ENCODE measurements at places on chromosomes 13 and 19.

- DNase-seq, result no peak
Measured at GRCh38 chr19:16836115-16837034, 7.2 kb downstream of the SIN3B start.

- no peak for DNase-seq
Measured at GRCh38 chr19:16386619-16387240, 62.1 kb downstream of the KLF2 start.

DNA sequence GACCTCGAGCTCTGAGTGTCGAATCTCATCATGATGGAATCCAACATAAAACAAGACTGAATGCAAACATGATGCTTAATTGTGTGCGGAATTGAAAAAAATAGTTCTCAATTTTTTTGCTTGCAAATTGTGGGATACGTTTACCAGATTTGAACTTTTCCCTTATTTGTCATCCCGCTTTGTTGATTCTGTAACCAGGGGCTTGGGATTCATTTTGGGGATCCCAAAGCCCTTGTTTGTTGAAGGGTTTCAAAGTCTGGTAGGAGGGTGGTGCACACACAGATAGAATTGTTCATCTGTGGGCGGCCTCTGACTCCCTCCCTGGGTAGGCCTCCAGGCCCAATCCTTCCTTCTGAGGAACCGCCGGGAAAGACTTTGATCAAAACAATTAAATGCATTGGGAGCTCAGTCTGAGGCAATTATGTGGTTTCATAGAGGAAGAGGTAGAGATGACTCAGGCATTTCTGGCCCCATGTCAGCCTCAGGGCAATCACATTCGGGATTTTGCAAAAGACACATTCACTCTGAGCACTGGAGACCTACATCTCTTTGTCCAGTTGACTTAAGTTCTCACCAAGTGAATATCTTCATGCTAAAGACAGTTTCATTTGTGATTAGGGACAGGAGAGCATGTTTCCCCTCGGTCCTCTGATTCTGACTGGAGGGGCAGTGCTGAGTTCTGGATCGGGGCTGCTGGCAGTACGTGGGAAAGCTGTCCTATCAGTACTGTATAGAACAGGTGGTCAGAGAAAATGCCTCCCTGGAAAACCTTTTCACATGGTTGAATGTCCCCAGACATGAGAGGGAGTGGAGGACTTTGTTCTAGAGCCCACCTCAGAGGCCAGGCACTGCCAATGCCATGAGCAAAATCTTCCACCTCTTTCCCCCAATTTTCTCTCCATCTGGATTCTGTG is 27.8 kb upstream of the IGFL4 start:
- DNase-seq, result no peak

DNA sequence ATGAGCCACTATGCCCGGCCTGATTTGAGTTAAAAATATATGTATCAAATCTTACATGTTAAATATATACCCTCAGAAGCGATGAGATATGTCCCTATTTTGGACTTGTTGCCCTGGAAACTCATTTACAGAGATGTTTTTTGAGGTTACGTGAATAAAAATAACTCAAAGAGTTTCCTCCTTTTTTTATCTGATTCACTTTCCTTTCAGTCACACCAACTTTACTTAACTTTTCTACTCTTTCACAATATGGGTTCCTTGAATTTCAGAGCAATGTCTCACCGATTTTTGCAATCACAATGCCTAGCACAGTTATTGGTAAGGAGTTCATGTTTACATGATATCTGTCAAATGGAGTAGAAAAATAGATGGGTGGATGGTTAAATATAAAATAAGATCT is 2.3 kb downstream of the OR7C2 start:
- no peak for DNase-seq

DNA sequence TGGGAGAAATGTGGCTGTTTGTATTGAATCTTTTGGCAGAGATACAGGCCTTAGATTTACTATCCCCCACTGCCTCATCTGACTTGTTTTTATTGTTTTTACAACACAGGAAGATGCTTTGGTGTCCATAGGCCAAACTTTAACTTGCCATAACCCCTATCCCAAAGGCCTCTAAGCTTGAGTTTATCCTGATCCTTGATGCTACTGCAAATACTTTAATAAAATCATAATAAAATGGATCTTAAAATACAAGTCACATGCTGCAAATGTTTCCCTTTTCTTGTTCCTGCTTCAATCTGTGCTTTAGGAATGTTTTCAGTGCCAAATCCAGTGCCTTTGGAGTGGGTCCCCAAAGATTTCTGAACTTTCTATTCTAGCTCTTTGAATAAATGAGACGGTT is 770.6 kb downstream of the DACH1 start:
- no peak for DNase-seq

DNA sequence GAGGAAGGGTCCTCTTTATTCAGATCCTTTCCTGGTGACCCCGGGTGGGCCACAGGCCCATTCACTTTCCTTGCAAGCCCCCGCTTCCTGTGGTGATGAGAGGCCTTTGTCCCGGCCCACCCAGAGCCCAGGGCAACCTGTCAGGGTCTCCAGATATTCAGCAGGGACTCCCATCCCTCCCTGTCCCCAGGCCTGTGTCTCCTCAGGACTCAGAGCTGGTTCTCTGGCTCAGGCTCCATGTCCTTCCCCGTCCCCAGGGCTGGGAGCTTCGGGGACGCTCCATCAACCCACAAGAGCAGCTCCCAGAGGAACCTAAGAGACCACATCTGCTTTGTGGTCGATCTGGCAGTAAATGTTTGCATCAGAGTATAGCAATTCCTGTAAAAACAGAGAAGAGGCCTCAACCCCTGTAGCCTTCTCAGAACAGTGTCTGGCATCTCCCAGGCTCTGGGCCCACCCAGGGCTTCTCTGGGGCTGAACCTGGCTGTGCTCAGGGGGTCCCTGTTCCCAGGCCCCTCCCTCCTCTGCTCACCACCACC is 7.8 kb downstream of the CEACAM4 start:
- no peak for DNase-seq

DNA sequence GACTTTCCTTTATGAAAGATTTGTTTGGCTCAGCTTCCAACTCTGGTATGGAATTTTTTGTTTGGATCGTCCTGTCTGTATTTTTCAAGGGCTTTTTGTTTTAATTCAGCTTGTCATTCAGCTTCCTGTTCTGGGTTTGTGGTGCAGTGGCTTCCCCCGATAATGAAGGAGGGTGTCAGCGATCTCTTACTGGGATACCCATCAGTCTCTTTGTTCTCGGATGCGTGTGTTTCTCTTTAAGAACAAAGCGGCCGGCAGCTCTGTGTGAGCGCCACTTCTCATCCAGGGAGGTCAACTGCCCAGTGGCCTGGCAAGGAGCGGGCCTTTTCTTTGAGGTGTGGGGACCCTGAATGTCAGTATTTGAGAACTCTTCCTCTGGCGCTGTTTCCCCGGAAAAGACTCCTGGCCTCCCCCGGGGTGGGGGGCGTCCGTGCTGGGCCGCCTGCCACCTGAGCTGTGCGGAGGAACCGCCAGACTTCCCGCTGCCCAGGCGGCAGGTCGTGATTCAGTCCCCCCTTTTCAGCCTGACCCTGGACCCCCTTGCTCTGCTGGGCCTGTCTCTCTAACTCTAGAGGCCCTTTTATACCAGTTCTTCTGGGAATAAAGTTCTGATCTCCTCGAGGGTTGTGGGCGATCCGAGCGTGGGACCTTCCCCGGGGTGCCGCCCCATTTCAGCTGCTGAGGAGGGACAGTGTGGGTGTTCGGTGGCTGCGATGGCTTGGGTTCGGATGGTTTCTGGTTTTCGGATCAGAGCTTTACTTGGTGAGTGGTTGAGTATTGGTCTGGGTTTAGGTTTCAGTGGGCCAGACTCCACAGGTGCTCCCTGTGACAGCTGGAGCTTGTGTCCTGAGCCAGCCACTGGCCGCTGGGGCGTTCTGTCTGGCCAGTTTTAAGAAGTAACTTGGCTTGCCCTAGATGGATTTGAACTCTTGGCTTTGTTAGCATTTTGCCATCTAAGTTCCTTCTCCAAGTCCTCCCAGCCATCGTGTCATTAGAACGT is 3.4 kb downstream of the SF3A2 start:
- no peak for DNase-seq

DNA sequence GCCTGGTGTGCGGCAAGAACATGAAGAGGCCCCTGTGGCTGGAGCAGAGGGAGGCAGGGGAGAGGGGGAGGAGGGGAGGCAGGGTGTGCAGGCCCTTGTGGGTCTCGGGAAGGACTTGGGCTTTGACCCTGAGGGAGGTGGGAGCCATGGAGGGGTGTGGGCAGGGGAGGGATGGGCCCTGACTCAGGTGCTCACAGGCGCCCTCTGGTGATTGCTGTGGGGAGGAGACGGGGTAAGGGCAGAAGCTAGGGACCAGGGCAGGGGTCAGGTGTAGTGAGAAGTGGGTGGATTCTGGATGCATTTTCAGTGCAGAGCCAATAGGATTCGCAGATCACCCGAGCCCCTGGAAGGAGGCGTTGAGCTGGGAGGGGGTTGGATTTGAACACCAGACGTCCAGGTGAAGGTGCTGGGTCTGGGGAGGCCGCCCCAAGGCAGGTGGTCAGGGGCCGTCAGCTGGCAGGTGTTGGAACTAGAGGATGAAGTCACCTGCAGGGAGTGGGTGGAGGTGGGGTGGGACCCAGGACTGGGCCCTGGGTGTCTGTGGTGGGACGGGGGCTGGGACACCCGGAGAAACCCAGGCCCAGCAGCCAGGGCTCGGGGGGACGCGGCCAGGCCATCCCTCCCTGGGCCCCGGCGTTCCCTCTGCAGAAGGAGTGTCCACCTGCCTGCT is 185.4 kb downstream of the KDM4B start:
- peak; percentile 39 for DNase-seq

DNA sequence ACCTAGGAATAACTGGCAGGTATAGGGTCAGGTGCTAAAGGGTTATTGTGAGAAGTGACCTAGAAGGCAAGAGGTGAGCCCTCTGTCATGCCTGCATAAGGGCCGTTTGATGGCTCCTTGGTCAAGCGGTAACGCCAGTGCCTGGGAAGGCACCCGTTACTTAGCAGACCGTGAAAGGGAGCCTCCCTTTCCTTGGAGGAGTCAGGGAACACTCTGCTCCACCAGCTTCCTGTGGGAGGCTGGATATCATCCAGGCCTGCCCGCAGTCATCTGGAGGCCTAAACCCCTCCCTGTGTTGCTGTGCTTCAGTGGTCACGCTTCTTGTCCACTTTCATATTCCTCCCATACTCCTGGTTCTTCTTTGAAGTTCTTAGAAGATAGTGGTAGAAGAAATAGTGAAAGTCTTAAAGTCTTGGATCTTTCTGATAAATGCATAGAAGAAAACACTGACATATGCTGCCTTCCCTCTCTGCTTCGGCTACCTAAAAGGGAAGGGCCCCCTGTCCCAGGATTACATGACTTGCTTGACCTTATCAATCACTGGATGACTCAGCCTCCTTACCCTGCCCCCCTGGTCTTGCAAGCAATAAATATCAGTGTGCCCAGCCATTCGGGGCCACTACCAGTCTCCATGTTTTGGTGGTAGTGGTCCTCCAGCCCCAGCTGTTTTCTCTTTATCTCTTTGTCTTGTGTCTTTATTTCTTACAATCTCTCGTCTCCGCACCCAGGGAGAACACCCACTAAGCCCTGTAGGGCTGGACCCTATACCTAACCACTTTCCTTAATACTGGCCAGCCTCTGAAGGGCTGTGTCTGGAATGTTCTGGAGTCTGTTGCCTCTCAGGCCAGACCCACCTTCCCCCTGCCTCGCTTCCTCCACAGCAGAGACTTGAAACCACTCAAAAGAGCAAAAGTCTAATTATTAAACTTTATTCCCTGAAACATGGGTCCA is 16.1 kb upstream of the ABCC4 start:
- no peak for DNase-seq

- no peak for DNase-seq
Measured at GRCh38 chr13:109348519-109349258, 437.7 kb downstream of the IRS2 start.

- peak; percentile 36 for DNase-seq
Measured at GRCh38 chr13:52599848-52600603, 42.2 kb upstream of the HNRNPA1L2 start.

DNA sequence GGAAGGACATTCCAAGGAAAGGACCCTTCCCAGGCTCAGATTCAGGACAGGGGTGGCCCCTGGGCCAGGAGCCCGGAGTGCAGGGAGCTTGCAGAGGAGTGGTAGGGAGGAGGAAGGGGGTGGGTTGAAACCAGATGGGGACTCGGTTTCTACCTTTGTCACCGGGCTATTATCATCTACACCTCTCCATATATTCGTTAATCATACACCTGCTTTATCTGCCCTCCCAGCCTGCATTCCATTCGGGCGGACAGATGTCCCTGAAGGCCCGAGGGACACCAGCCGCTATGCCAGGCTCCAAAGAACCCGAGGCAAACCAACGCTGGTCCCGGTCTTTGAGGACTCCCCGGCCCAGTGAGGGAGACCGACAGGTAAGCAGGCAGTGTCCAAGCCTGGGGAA is 15.5 kb upstream of the MYH14 start:
- no peak for DNase-seq

DNA sequence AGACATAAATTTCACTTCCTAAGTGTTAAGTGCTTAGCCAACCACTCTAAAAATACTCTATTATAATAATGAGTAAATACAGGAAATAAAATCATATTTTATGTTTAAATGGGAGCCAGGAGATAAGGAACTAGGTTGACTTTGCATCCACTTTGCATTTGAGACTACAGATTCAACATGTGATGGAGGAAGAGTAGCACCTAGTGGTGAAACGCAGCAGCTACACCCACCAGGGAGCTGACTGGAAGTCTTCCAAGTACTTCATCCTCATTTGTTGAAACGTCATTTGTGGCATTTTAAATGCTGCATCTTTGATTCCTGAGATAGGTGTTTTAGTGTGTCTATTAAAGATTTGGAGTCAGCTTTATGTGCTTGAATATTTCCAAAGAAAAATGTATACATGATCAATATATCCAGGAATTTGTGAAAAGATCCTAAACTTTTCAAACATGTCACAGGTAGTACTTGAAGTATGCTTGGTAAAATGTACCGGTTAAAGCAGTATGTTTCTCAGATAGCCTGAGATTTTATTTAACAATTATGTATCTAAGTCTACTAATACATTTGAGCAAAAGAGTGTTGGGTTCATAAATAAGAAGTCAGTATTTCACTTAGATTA is 17.4 kb upstream of the KCTD12 start:
- DNase-seq, result peak; percentile 65

DNA sequence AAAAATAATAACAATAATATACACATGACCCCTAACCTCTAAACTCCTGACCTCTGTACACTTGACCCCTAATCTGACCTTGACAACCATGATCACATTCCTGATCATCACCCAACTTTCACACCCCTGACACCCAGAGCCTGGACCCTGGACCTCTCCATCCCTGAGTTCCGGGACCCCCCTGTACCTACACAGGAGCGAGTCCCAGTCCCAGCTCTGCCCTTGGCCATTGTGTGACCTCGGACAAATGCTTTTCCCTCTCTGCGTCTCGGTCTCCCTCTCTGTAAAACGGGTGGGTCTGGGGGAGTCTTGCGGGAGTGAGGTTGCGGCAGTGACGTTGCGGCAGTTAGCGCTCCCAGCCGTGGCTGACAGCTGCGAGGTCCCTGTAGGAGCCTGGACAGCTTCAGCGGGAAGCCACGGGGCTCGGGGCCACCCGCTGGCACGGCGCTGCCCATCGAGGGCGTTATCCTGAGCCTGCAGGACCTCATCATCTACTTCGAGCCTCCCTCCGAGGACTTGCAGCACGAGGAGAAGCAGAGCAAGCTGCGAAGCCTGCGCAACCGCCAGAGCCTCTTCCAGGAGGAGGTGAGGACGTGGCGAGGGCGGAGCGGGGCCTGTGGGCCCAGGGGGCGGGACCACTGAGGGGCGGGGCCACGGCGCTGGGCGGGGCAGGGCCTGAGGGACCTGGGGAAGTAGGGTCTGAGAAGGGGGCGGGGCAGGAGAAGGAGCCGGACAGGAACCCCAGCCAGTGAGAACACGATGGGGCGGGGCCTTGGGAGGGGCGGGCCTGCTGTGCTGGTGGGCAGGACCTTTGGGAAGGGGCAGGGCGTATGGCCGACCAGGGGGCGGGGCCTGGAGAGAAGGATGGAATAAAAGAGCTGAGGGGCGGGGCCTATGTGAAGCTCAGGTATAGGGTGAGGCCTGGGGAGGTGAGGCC is 19.2 kb downstream of the RYR1 start:
- no peak for DNase-seq

Data from mesothelial cell of epicardium (in vitro differentiated cells).